ENCODE measurements at places on chromosomes 4 and X.

GRCh38 chr4:180640193-180640592 lies 1603.0 kb upstream of the TENM3 start:
- no peak for DNase-seq

GRCh38 chr4:8587469-8588195 lies 4.9 kb upstream of the CPZ start:
- DNase-seq, result peak; percentile 48

- DNase-seq, result no peak
These were observed 167.1 kb downstream of the RAPGEF2 start for GRCh38 chr4:159269956-159270355.

GRCh38 chr4:156763511-156763910 lies 208.1 kb downstream of the PDGFC start:
- no peak for DNase-seq

GRCh38 chr4:99506781-99507180 lies 4.0 kb upstream of the C4orf17 start:
- DNase-seq, result no peak

GRCh38 chr4:24630937-24631336 lies 46.6 kb upstream of the DHX15 start:
- no peak for DNase-seq

GRCh38 chrX:153611298-153612095 lies 12.6 kb upstream of the CCNQ start:
- no peak for DNase-seq

DNA sequence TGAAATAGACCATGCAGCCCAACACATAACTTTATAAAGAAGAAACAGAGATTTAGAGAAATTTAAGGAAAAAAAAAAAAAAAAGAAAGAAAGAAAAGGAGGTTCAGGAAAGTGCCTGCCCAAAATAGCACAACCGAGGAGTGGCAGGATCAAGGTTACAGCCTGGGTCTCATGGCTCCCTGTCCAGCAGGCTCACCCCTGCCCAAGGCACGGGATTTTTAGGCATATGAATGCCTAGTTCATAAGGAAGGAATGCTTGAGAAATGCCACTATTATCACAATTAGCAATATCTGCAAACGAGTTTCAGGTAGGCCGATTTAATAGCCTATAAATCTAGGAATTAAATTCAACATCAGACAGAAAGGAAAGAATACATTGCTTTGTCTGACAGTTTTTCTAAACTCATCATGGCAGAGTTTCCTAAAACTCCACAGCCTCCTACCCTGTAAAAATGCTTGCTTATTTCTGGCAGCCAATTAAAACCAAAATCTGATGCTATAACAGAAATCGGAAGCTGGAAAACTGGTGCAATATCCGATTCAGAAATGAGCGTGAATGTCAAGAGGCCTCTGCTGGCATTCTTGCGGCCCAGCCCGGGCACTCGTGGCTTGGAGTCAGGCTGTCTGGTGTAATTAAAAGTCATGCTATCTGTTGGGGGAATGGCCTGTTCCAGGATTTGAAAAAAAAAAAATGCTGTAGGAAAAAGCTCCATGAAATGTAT lies 63.5 kb downstream of the GEMIN8 start:
- DNase-seq, result no peak

DNA sequence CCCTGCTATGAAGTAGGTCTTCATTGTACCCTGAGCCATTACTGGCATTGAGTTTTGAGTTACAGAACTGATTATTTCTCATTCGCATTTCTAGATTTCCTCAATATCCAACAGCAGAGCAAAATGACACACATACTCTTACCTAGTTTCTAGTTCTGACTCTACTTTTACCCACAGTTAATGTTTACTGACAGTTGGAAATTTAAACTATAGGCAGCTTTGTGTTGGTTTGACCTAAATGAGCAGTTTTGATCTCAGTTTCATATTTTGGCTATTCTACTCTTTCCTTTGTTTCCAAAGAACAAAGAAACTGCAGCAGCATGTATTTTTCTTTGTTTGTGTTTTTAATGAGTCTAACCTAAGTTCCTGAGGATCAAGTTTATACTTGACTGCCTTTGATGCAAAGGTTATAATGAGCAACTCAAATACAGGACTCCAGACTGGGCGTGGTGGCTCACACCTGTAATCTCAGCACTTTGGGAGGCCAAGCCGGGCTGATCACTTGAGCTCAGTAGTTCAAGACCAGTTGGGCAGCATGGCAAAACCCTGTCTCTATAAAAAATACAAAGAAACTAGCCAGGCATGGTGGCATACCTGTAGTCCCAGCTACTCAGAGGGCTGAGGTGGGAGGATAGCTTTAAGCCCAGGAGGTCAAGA lies 30.4 kb downstream of the TXK start:
- no peak for DNase-seq

DNA sequence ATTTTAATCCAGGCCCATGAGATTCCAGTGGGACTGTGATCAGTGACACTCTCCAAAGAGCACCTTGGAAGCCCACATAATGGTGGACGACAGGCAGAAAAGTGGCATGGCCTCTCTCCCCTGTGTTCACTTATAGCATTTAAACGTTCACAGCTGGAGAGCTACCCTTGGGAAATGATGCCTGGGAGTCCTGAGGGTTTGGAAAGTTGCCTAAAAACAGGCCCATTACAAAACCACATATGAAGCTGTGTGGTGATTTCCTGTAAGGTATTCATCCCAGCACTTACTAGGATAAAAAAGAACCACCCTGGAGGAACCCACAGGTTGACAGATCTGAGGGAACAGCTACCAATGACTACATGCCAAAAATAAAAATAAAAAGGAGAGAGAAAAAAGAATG lies 193.2 kb downstream of the RASL11B start:
- DNase-seq, result no peak

- no peak for DNase-seq
These were observed 1041.1 kb upstream of the POU3F4 start for GRCh38 chrX:82466994-82467393.

- no peak for DNase-seq
These were observed 270.1 kb upstream of the ARSJ start for GRCh38 chr4:114249561-114249960.

DNA sequence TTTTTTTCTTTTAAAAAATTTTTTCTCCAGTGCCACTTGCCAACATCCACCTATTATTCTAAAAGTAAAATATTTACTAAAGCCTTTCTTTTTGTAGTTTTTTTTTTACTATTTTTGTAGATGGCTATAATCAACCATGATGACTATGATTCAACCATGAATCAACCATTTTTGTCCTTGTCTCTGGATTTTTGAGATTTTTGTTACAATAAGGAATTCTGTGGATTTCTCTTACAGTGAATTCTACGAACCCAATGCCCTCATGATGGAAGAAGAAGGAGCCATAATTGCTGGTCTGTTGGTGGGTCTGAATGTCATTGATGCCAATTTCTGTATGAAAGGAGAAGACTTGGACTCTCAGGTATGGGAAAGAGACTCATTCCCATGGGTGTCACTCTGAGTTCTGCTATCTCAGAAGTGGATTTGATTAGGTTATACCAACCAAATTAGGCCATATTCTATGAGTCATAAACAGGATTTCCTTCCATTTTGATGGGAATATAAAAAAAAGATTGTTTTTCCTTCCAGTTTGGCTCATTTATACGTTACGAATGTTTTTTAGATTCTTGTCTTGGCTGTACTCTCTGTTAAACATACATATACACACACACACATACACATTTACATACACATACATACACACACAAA lies 46.7 kb downstream of the RUFY3 start:
- DNase-seq, result no peak

GRCh38 chr4:11106759-11107158 lies 321.9 kb downstream of the HS3ST1 start:
- no peak for DNase-seq

GRCh38 chr4:40825014-40825838 lies 75.5 kb downstream of the NSUN7 start:
- no peak for DNase-seq

- no peak for DNase-seq
These were observed 4.3 kb downstream of the SOWAHD start for GRCh38 chrX:119762718-119763117.

- no peak for DNase-seq
These were observed 140.1 kb downstream of the BTC start for GRCh38 chr4:74654230-74654681.

- DNase-seq, result no peak
These were observed 14.8 kb downstream of the TECRL start for GRCh38 chr4:64394469-64394868.

DNA sequence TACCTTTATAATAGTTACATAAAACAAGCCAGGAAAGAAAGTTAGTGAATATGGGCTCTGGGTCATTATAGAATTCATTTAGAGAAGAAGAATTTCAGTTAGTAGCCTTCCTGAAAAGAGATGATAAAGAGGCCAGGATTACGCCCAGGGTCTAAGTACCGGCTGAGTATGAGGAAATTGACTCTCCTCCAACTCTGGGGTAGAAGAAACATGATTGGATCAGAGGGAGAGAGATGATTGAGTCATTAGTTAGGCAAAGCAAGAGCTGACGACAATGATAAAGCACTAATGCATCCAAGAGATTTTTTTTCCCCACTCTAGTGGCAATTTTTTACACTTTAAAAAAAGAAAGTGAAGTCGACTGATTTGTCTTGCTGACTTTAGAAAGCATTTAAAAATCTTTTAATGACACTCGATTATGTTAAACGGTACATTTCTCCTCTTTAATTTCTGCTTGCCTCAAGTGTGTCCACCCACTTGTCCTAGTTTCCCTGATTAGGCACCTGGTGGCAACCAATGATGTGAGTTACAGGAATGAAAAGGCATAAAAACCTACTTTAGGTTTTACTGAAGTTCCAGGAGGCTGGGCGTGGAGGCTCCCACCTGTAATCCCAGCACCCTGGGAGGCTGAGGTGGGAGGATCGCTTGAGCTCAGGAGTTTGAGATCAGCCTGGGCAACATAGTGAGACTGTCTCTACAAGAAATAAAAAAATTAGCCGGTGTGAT lies 37.3 kb upstream of the IGFBP7 start:
- DNase-seq, result no peak

GRCh38 chrX:47746446-47746845 lies 87.5 kb upstream of the UXT start:
- no peak for DNase-seq

DNA sequence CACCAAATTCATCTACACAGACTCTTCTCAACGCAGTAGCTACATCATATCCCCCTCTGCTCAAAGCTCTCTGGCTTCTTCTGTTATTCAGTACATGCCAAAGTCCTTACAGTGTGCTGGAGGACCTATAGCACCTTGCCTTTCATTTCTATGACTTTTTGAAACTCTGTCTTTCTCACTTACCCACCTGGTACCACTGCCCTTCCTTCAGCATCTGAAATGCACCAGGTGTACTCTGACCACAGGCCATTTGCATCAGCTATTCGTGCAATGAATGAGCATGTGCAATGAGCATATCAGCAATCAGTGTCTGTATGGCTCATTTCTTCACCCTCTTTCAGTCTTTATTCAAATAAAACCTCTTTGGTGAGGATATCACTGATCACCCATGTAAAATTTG lies 399.9 kb downstream of the RAB28 start:
- no peak for DNase-seq

- DNase-seq, result no peak
These were observed 19.2 kb downstream of the LAMTOR3 start for GRCh38 chr4:99875071-99875470.

- no peak for DNase-seq
These were observed 72.3 kb upstream of the SH3RF1 start for GRCh38 chr4:169342906-169343564.

- no peak for DNase-seq
These were observed 103.8 kb downstream of the CAMK2D start for GRCh38 chr4:113657586-113658233.

GRCh38 chrX:87941841-87942240 lies 424.2 kb downstream of the KLHL4 start:
- DNase-seq, result no peak

GRCh38 chr4:139743027-139743426 lies 77.4 kb downstream of the MGST2 start:
- no peak for DNase-seq

DNA sequence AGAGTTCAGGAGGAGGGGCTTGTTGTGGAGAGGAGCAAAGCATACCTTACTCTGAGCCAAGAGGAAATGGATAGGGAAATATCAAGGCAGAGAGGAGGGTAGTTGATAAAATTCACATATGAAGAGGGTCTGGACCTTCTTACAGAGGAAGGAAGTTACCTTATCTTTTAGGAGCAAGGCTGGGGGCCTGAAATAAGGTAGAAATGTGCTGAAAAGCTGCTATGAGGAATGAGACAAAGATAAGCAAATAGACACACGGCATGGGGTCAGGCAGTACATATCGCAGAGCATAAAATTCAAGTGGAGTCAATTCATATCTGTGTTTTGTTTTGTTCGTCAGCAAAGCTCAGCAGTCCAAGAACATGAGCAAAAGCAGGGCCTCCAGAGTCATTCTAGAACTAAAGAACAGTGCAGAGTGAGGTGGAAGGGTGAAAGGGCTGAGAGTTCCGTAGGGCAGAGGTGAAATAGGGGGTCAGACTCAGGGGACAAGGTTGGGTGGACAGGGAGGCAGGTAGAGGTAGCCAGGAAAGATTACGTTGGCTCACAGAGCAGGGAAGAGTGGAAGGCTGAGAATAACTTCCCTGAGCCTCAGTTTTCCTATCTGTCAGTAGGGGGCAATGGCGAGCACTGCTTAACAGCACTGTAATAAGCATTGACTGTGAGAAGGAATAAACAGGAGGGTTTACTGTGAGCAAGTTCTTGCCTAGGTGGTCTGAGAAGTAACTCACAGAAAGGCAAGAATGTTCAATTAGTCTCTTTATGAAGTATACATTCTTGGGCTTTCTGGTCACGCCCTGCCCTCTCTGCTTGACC lies 9.2 kb downstream of the VSIG4 start:
- DNase-seq, result no peak

DNA sequence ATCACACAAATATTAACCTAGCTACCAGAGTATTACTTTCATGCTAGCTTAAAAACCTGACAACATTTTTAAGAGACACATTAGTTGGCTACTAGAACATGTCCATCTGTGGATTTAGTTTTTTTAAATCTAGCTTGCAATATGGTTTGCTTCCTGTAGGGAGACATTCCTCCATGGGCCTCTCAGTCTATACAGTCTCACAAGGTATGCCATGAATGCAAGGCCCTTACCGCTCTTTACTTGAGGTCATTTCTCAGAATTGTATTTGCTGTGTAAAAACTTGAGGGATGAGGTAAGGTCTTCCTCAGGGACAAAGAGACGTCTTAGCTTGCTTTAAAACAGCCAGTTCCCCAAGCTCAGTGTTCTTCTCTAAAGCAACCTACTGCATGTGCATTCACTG lies 26.9 kb downstream of the UBA6 start:
- DNase-seq, result no peak

DNA sequence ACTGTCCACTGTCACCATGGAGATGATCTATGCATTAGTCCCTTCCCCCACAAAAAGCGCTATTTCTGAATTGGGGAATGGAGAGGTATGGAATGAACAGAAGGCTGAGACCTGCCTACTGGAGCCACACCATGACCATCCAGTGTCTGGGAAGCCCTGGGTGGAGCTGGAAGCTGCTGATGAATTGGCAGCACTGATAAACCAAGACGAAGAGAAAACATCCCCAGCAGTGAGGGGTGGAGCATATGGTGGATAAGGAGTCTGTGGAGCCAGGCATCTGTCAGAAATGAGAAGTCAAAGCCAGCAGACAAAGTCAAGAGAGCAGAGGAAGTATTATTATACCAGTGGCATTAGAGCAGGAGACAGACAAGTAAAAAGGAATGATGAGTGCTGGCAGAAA lies 13.2 kb downstream of the CC2D2A start:
- DNase-seq, result no peak
